ENCODE measurements at places on chromosomes 13 and 19. TPM values are rescaled to one million over a fixed set of nuclear protein-coding genes. Genes with fewer than 3 reads are reported as not detected.

The DZIP1 gene
- polyA plus RNA-seq = not detected

The GJB6 gene
- not detected for polyA plus RNA-seq

The KLK4 gene
- not detected for polyA plus RNA-seq

The ZNF329 gene
- 6.6 TPM for polyA plus RNA-seq

The ASF1B gene
- 7.0 TPM for polyA plus RNA-seq

The ADGRE1 gene
- polyA plus RNA-seq = not detected

The ZNF560 gene
- not detected for polyA plus RNA-seq

The SIGLEC8 gene
- not detected for polyA plus RNA-seq

The WDR88 gene
- 0.45 TPM for polyA plus RNA-seq

The ZNF540 gene
- 2.7 TPM for polyA plus RNA-seq

The C19orf38 gene
- polyA plus RNA-seq = 5.6 TPM

Data from immature natural killer cell (primary cell).